ENCODE measurements at places on chromosomes 7 and 10. TPM values are rescaled to one million over a fixed set of nuclear protein-coding genes. Genes with fewer than 3 reads are reported as not detected.

MMRN2 gene
- 33.5 TPM for total RNA-seq

KAZALD1 gene
- total RNA-seq, result 5.0 TPM

GRID2IP gene
- total RNA-seq, result not detected

GRCh38 chr7:132825222-132825621 is 249.0 kb upstream of the PLXNA4 start:
- no peak for DNase-seq

DNA sequence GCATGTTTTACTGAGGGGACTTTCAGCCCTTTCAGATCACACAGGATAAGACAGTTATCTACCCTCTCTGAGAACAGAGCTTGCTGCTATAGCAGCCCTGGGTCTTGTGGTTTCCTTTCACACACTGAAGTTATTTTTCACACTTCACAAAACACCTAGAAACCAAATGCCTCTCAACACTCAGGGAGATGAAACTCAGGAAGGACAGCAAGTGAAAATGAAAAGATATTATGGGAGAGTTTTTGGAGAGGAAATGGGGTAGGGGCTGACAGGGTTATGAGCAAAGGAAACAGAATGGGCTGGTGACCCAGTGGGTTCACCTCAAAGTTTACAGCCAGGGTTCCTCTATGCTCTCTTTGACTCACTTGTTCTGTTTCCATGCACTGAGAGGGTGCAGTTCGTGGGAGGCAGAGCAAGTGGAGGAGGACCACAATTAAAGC is 17.0 kb upstream of the GIMAP2 start:
- DNase-seq, result no peak

DNA sequence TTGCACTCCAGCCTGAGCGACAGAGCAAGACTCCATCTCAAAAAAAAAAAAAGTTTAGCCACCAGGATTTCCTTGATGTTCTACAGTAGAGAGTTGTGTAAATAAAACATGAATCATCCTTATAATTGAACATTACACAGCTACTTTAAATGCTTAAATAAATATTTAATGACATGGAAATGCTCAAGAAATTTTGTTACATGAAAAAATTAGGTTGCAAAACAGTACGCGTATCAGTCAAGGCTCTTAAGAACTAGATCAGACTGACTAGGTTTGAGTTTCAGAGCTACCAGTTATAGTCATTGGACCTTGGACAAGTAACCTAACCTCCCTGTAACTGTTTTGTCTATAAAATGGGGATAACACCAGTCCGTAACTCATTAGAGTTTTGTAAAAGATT is 38.7 kb upstream of the GSAP start:
- no peak for DNase-seq

DNA sequence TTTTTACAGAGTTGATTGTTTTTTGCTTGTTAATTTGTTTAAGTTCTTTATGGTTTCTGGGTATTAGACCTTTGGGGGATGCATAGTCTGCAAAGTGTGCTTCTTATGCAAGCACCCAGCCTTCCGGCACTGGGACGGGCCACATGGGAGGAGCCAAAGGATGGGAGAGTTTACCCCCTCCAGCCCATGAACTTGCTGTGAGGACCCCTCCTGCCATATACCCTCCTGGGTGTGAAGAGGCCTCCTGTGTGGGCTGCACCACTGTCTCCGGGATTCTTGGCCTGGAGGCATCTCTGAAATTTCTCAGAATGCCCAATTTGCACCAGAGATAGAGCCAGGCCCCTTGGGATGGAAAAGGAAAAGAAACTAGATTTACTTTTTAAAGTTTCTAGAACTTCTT is 150.7 kb downstream of the MGMT start:
- no peak for DNase-seq
